Activated naive CD8-positive, alpha-beta T cell treated with anti-CD3 and anti-CD28 coated beads for 36 hours (primary cell): ENCODE measurements at places on chromosomes 16 and 17.

GRCh38 chr16:54488729-54489128, 202.1 kb upstream of the IRX3 start:
- DNase-seq: no peak

DNA sequence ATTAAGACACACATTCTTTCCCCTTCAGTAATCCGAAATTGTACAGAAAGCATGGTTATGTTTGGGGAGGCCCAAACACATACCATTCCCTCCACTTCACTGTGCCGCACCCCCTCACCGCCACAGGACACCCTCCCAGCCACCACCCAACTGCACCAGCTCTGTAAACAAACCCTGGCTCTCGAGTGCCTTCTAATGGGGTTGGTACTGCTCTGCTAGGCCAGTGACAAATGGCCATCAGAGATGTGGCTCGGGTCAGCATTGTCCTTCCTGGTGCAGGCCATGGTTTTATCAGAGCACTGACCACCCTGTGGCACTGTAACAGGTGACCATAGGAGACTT, 24.0 kb upstream of the SREBF1 start:
- DNase-seq: no peak

DNA sequence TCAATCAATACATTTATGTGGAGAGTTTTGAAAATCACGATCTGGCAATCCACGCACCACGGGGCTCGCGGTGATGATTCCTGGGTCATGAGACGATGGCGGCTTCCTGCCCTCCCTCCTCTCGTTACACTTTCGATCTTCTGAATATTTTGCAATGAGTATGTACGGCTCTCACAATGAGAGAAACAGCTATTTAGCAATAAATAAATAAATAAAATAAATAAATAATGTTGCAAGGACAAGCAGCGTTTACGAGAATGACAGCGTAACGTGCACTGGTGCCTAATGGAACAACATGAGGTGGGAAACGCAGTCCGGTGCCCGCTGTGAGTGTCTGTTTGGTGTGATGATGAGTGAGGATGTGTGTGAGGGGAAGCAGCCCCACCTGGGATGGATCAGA, 46.7 kb upstream of the JPH3 start:
- no peak for DNase-seq

GRCh38 chr16:48556913-48557351, 53.0 kb downstream of the N4BP1 start:
- peak; percentile 46 for DNase-seq

DNA sequence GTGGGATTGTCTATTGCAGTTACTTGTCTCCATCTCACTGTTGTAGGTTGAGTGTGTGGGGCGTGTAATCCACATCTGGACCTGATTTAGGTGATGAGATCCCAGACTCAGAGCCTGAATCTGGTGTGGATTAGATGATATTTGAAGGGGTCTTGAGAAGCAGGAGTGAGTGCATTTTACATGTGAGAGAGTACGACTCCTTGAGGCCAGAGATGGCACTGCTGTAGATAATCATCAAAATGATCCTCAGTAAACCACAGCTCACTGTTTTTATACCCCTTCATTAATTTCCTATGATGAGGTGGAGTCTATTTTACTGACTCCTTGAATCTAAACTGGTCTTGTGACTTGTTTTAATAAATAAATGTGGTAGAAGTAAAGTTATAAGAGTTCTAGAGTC, 732.5 kb downstream of the KCNJ2 start:
- no peak for DNase-seq

GRCh38 chr16:12436201-12436657, 367.5 kb downstream of the CPPED1 start:
- no peak for DNase-seq

DNA sequence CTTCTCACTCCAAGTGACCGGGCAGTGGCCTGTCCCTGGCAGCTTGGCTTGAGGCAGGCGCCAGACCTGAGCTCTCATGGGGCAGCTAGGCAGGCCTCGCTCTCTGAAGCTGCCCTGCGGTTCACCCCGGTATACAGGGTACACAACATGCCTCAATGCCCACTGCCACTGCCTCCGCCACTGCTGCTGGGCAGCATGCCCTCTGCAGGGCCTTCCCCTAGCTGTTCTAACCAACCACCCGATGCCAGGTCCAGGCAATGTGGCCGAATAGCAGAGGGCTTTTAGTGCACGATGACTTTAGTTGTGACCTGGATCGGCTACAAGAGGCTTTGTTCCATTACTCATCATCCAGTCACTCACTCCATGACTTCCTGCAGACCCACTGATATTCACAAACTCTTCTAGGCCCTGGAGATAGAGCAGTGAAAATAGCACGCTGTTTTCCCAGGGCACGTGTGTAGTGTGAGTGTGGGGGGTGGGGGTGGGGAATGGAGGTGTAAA, 19.7 kb downstream of the CDC42EP4 start:
- no peak for DNase-seq

DNA sequence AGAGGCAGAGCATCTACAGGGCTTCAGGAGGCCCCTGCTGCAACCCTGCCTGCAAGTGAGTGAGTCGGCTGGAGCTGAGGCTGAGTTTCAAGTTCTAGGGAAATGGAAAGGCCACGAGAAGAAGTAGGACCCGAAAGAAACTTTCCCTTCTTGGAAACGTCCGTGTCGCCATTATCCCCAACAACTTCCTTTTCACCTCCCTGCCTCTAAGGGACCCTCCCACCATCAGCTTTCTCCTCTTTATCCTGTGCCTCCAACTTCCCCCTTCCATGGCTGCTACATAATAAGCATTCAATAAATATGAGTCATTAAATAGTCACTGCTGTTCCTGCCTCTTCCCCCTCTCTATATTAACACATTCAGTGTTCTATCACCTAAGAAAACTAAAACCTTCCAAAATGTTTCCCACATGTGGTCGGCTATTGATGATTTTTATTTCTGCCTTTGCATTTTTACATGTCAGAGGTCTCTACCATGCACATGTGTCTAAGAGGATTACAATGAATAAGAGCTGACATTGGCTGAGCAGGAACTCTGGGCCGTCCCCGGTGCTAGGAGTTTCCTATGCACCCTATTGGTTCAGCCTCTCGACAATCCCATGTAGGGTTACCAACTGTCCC, 115.9 kb upstream of the TNRC6C start:
- peak; percentile 21 for DNase-seq

- peak; percentile 64 for DNase-seq
Observed at GRCh38 chr17:35879773-35880654, at the start of gene CCL5. Gene CCL5 (minus strand): TSS chr17:35880360.
